WERI-Rb-1 (cell line): ENCODE measurements at places on chromosomes 7 and 10.
A peak's percentile ranks its signal among the peaks of the same experiment; 100 is the strongest.

DNA sequence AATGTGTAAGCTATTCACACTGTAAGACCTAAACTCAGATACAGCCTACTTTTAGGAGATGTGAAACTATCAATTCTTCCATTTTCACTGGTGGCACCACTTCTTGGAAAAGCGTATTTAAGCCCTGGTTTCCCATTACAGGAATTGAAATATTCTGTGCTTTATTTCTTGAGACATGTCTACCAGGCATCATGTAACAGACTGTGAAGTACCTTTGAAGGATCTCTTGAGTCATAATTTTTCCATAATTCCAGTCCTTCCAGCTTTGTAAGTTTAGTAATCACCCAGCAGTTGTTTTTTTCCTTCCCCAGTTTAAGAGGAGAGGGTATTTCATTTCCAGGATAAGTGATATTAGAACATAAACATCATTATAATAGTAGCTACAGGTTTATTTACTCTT lies 186.0 kb upstream of the PRPS1L1 start:
- DNase-seq = no peak

- peak; percentile 9 for DNase-seq
Observed at GRCh38 chr10:78412605-78413004, 378.9 kb downstream of the RPS24 start.

DNA sequence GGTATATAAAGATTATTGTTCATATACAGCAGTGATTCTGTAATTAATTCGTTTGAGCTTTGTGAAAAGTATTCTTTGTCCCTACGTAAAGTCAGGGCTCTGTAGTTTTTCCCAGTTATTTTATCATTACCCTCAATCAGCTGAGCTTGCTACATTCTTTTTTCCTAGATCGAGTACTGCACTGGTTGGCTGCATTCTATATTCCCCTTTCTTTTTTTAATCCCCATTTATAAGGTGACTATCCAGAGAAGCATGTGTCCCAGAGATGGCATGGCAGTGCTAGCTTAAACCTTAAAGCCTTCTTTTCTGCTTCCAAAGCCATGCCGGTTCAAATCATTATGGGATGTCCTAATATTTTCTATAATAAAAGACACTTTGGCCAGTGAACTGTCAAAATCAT lies 230.1 kb upstream of the CELF2 start:
- no peak for DNase-seq

DNA sequence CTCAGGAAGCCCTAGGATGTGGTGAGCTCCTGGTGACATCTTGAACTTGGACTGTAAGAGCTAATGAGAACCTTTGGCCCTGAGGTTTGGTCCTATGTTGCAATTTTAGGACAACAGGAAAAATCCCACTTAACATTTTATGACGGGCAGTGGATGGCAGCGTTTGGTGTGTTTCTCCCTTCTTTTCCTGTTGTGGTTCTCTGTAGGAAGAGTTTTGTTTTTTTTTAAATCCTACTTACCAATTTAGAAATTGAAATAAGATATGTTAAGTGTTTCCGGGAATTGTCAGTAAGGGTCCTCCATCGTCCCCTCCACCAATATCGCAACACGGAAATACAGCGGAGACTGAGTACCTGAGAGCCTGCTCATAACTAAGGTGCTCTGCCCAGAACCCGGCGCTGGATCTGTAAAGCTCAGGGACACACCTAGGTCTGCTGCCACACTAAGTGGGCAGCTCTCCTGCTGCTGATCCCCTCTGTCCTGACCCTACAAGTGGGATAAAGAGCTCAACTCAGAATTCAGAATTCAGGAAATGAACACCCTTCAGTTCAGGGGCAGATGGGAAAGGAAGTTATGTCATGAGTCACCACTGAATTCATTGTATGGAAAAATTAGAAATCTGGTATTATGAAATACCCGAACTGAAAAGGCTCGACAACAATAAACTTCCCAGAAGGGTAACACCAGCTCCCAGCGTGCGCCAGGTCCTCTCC lies 9.1 kb upstream of the PROSER2 start:
- DNase-seq = no peak

DNA sequence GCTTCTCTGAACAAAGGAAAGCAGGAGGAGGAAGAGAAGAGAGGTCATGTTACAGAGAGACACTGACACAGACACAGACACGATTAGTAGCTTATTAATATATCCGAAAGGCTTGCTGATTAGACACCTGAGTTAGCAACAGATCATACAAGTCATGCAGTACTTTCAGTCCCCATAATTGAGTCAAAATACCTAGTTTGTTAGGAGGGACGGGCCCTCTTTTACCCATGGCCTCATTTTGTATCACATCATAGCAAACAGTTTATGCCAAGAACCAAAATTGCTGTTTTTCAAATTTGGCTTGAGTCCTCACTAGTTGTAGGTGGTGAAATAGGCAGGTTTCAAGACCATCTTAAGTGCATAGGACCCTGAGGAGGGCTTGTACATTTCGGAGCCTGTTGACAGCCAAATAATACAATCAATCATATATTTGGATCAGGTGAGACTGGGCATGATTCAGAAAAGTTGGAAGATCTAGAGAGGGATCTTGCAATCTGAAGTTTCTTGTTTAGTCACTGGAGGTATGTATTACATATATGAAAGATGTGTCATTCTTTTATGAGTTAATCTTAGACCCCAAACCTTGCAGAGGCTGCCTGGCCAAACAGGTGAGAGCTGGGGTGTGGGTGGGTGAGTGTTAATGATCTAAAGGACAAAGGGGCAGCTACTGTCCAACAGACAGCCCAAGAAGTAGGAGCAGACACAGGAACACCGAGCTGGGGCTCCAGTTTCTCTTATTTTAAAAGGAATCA lies 65.4 kb downstream of the PRPF18 start:
- DNase-seq = no peak

DNA sequence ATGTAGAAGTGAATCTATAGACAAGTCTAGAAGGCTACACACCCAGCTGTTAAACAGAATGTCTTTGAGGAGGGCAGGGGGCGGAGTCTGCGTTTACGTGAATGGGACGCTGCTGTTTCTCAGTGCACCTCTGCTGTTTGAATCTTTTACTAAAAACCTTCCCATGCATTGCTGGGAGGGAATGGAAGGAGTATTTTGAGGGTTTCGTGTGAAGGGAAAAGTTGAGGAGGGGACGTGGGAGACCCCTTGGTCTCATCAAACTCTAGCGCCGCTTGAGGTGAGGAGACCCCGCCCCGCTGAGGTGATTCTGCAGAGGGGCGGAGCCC lies 492 bp upstream of the VCL start:
- DNase-seq = no peak

- no peak for DNase-seq
Observed at GRCh38 chr7:36182854-36183604, 30.0 kb downstream of the EEPD1 start.
